ENCODE measurements at places on chromosomes 5 and 9. TPM values are rescaled to one million over a fixed set of nuclear protein-coding genes. Genes with fewer than 3 reads are reported as not detected.

- DNase-seq, result no peak
Observed at GRCh38 chr5:147415651-147416050, 94.2 kb downstream of the DPYSL3 start.

DNA sequence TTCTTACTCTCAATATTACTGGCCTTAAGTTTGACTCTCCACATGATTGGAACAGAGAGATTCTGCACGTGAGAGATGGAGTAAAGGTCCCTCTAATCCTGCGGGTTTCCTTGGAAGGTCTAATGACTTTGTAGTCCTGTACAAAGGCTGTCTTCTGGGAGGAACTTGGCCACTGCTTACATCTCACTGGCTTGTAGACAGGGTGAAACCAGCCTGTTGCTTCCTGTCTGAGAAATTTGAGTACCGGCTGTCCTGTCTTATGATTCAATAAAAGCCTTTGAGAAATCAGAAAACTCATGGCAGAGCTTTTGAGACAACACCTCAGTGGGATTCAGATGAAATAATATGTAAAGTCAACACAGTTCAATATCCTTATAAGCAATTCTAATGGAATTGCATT is 43.0 kb downstream of the IL31RA start:
- DNase-seq, result no peak

- no peak for DNase-seq
Observed at GRCh38 chr5:140038373-140038957, 4.6 kb downstream of the NRG2 start.

DNA sequence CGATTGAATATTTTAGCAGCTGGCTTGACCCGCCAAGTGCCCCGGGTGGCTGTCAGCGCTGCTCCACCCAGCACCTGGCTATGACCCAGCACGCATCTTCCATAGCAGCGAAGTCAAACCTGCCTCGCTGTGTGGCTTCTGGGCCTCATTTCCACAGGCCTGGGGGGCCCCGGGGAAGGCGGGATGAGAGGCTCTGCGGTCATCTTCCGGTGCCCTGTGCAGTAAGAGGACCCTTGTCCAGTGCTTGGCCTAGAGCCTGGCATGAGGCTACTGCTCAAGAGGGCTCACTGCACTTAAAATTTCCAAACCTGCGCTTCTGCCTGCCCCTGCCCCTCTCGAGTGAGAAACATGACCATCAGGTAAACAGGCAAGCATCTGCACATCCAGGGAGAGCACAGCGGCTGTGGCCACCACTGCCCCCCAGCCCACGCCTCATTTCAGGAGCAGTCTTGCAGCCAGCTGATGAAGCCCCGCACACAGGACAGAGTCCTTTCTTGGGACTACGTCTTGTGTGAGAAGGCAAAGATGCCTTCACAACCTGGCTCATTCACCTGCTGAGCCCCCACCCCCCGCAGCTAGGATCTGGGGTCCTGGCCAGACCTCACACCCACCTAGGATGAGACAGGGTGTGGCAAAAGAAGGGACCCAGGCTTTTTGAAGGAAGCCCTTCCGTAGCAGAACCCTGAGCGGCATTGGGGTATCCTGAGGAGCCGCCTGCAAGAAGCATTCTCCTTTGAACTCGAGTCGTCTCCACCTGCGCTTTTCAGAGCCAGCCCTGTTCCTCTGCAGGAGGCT is 69.5 kb upstream of the UNC5A start:
- DNase-seq, result no peak

- no peak for DNase-seq
Observed at GRCh38 chr5:137822158-137822764, 45.4 kb upstream of the MYOT start.

DNA sequence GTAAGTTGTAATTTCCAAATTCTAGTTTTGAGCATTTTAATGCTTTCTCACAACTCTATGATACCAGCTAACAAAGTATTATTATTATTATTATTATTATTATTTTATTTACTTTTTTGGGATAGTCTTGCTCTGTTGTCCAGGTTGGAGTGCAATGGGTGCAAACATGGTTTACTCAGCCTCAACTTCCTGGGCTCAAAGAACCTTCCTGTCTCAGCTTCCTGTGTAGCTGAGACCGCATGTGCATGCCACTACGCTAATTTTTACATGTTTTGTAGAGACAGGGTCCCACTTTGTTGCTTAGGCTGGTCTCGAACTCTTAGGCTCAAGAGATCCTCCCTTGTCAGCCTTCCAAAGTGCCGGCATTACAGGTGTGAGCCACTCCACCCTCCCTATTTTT is 27.0 kb downstream of the LRRC70 start:
- DNase-seq, result no peak

DNA sequence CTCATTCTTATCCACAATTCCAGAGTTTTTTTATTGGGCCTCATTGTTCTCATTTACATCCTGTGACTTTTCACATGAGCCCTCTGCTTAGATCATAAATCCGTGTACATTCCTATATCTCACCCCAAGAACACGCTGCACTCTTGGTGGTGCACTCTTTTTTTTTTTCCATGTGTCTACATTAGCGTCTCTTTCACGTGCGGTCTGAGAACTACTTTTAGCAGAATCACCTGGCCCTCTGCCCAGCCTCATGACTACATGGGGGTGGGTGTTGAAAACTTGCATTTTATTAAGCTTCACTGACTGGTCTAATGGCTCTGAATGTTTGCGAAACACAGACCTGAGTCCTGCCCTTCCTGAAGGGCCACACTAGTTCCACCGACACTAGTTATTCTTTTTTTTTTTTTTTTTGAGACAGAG is 18.6 kb downstream of the C9orf57 start:
- peak; percentile 45 for DNase-seq

DNA sequence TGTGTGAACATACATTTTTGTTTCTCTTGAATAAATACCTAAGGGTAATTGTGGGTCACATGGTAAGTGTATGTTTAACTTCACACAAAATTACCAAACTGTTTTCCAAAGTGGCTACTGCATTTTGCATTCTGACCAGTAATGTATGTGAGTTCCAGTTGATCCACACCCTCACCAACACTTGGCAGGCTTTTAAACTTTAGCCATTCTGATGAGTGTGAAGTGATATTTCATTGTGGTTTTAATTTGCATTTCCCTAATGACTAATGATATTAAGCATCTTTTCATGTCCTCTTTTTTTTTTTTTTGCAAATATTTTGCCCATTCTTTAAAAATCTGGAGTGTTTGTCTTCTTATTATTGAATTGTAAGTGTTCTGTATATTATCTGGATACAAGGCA is 53.5 kb upstream of the MAST4 start:
- no peak for DNase-seq

DNA sequence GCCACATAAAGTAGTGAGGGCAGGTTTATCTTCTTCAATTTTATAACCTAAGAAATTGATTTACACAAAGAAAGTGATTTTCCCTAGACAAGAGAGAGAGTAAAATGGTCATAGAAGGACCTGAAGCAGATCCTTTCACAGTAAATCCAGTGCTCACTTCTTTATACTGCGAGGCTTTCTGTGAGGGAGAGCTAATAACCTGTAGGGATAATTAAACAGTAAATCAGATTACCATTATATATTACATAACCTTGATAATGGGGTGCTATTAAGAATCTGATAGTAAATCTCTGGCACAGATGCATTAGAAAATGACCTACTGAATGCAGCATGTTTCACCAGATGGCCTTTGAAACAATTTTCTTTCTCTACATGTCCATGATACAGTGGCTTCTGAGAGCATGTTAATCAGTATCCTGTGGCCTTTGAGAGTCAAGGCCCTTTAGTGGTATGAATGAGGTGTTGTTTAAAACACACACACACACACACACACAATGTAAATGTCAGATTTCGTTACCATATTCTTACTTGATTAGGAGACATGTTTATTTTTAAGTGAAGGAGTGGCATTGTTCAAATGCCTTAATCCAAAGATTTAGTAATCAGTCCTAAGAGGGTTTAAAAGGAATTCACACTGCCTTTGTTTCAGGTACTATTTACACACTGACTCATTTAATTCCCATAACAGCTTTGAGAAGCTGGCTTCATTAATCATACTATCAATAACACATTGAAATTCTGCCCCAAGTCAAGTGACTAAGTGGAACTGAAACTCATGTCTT is 124.7 kb downstream of the ALDH1A1 start:
- DNase-seq, result no peak

CORO2A gene
- polyA plus RNA-seq, result 0.37 TPM

SKIC3 gene
- polyA plus RNA-seq, result 58.1 TPM

FAXDC2 gene
- 17.8 TPM for polyA plus RNA-seq

CKS2 gene
- 29.0 TPM for polyA plus RNA-seq

PRLR gene
- 0.15 TPM for polyA plus RNA-seq

Data from hindlimb muscle (tissue), 1 donor.